ENCODE measurements at places on chromosomes 6 and 20. TPM values are rescaled to one million over a fixed set of nuclear protein-coding genes. Genes with fewer than 3 reads are reported as not detected.

DNA sequence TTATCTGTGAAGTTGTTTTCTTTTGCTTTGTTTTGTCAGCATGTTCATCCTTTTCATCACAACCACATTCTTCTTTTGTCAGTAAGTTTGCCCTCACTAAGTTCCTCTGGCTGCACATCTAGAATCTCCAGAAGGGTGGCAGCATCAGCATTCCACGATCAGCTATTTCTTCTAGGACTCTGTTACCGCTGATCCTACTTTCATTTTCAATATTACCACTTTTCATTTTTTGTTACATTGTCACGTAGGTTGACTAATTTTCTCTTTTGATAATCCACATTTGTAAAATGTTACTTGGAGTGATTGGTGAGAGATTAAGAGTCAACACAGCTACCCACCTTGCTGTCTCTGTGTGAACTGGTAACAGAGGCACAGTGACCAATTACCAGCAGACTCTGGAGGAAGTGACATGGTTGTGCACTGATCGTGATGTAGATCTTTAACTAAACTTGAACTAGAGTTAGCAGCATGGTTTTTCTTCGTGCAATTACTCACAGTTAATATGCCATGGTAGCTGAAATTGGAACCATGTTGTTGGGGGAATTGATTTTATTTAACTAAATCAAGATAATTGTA, 307.9 kb upstream of the SLC35B3 start:
- no peaks in the 10 kb centered on the region for H3K36me3 ChIP-seq
- DNase-seq, result no peak
- H3K4me3 ChIP-seq, result peak overlapping the region; percentile 72
- no peak overlapping the region for H3K27ac ChIP-seq
- H3K27me3 ChIP-seq, result no peaks in the 10 kb centered on the region
- H3K4me1 ChIP-seq, result peaks cover 7% of the 10 kb centered on the region

GRCh38 chr6:16229700-16230099, 8.7 kb upstream of the GMPR start:
- no peaks in the 10 kb centered on the region for H3K36me3 ChIP-seq
- peaks cover 12% of the 10 kb centered on the region for H3K27me3 ChIP-seq
- DNase-seq, result no peak
- no peak overlapping the region for H3K4me3 ChIP-seq

DNA sequence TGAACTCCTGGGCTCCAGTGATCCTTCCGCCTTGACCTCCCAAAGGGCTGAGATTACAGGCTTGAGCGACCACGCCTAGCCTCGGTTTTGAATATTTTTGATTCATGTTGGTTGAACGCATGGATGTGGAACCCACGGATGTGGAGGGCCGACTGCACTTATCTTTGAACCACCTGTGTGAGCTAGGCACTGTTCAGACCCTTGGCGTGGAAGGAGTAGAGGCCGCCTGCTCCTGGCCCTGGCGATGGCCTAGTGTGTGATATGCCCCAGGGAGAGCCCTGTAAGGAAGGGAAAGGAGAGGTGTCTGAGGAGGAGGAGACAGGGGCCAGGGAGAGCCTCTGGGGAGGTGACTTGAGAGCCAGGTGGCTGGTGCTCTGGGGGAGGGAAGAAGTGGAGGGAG, 64.3 kb downstream of the BCAS4 start:
- no peak overlapping the region for H3K4me3 ChIP-seq
- H3K4me1 ChIP-seq, result peaks cover 3% of the 10 kb centered on the region
- no peak for DNase-seq

GRCh38 chr20:14113416-14113815, 118.1 kb downstream of the MACROD2 start:
- H3K4me1 ChIP-seq, result no peaks in the 10 kb centered on the region
- no peak for DNase-seq
- H3K27me3 ChIP-seq, result no peaks in the 10 kb centered on the region
- no peak overlapping the region for H3K27ac ChIP-seq

- peaks cover 47% of the 10 kb centered on the region for H3K36me3 ChIP-seq
- H3K27me3 ChIP-seq, result no peaks in the 10 kb centered on the region
- DNase-seq, result peak; percentile 65
- H3K4me1 ChIP-seq, result peaks cover 52% of the 10 kb centered on the region
- H3K27ac ChIP-seq, result peak overlapping the region; percentile 99
Measured at GRCh38 chr6:85641897-85642773, 551 bp downstream of the SYNCRIP start.

- DNase-seq, result no peak
- no peak overlapping the region for H3K4me3 ChIP-seq
- no peaks in the 10 kb centered on the region for H3K27me3 ChIP-seq
- peaks cover 2% of the 10 kb centered on the region for H3K36me3 ChIP-seq
- peaks cover 2% of the 10 kb centered on the region for H3K4me1 ChIP-seq
Measured at GRCh38 chr6:83092756-83093399, 25.4 kb downstream of the DOP1A start.

SERINC1 gene
- 61.0 TPM for total RNA-seq

GRM1 gene
- not detected for total RNA-seq

BPI gene
- not detected for total RNA-seq

RAD21L1 gene
- total RNA-seq, result 0.27 TPM

Data from activated CD4-positive, alpha-beta T cell treated with anti-CD3 and anti-CD28 coated beads, Interleukin-2, amount 10 ng/mL, durations not matched to agents 7 days and 5 days (primary cell).